ENCODE measurements at places on chromosomes 6 and 20.

DNA sequence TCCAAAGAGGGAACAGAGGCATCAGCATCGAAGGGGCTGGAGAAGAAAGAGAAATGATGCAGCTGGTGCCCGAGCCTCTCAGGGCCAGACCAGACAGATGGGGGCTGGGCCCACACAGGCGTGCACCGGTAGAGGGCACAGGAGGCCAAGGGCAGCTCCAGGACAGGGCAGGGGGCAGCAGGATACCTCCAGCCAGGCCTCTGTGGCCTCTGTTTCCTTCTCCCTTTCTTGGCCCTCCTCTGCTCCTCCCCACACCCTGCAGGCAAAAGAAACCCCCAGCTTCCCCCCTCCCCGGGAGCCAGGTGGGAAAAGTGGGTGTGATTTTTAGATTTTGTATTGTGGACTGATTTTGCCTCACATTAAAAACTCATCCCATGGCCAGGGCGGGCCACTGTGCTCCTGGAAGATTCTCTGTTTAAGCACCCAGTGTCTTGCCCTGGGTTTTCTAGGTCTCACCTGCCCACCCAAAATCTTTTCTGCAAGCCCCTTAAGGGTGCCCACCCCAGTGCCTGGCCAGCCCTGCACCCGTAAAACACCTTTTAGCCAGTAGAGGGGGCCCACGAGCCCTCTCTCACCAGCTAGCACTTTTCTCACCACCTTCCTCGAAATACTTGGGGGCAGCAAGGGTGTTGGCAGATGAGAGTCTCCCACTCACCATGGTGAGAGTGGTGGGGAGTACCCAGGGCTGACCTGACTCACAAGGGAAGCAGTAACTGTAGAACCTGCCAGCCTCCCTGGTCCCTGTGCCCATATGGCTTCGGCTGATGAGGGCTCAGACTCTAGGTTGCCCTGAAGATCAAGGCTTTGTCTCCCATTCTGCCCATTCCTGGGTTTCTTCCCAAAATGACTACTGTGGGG is 35.7 kb upstream of the ID1 start:
- peak; percentile 66 for DNase-seq

- DNase-seq, result no peak
Observed at GRCh38 chr20:41800040-41800439, 181.9 kb upstream of the CHD6 start.

DNA sequence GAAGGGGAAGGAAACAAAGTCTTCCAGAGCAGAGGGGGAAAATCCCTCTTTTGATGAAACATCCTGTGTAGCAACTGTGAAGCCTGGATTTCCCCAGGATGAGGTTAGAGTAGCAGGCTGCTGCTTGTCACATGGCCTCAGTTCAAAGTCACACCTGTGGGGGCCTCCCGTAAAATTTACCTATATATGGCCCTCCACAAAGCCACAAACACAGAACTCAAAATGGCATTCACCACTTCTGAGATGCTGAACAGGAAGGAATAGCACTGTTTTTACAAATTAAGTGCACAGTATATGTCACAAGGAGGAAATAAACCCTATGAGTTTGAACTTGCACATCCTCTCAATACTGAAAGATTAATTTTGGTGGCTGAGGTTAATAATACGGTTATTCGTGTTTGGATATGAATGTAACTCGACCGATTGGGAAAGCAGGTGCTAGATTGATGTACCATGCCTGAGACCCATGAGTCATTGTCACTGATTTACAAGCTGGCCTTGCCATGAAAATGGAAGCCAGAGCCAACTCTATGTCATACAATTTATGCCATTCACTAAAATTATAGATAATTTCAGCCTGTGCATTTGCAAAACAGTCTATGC is 70.6 kb downstream of the SGK1 start:
- DNase-seq, result peak; percentile 70

- DNase-seq, result no peak
Observed at GRCh38 chr20:33233129-33233774, 2.5 kb upstream of the BPIFA1 start.

DNA sequence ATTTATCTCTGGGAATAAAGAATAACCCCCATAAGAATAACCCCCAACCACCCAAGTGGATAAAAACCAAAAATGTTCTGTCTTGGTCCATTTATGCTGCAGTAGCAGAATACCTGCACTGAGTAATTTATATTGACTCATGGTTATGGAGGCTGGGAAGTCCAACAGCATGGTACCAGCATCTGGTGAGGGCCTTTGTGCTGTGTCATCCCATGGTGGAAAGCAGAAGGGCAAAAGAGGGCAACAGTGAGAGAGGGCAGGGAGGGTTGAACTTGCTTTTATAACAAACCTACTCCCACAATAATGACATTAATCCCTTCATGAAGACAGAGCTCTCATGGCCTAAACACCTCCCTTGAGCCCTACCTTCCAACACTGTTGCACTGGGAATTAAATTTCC is 133.7 kb downstream of the ERMARD start:
- no peak for DNase-seq

GRCh38 chr6:137816133-137816579 is 50.9 kb upstream of the TNFAIP3 start:
- DNase-seq, result no peak

DNA sequence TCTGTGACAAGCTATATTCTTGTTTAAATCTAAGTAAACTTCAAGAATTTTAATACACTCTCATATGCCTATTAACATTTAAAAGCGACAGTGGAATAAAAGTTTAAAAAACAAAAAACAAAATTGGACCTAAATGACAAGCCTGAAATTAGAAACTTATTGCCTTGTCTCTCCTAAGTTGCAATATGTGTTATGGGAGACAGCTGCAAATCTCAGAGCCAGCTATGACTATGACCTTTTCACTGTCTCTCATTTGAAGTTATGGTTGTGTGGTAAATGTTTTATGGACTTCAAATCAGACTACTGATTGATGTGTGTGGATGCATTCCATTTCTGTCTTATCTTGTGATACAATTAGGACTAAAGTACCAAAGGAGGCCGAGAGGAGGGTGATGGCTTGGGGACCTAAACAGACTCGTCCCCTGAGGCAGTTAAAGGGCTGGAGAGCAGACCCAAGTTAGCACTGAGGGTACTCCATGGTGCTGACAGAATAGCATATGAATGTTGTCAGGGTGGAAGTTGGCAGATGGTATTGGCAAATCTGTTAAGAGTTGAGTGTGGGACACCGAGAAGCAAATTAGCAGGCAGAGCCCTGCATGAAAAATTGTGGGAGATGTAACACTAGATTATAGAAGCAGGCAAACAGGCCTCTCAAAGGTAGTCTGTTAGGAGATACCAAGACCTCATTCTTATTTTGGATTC is 930.1 kb upstream of the MAN1A1 start:
- no peak for DNase-seq

- no peak for DNase-seq
Observed at GRCh38 chr6:18976966-18977365, 589.8 kb downstream of the RNF144B start.

GRCh38 chr6:30882759-30883684 is 1.3 kb upstream of the DDR1 start:
- no peak for DNase-seq

DNA sequence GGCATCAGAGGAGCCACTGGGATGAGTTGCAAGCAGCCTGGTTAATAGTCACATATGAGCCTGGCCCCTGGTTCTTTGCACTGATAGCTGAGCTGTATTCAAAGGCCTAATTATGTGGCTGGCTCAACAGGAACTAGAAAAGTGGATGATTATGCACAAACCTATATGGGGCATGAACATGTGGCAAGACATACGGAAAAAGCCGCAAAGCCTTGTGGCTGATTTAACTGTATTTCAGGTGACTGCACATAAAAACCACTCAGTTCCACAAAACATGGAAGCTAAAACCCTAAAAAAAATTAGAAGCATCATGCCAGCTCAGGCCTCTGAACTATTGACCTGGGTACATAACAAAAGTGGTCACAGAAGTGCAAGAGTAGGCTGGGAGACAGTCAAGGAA is 13.0 kb upstream of the MUC22 start:
- DNase-seq, result no peak

GRCh38 chr6:63487103-63487813 is 85.0 kb upstream of the LOC128125822 start:
- no peak for DNase-seq

DNA sequence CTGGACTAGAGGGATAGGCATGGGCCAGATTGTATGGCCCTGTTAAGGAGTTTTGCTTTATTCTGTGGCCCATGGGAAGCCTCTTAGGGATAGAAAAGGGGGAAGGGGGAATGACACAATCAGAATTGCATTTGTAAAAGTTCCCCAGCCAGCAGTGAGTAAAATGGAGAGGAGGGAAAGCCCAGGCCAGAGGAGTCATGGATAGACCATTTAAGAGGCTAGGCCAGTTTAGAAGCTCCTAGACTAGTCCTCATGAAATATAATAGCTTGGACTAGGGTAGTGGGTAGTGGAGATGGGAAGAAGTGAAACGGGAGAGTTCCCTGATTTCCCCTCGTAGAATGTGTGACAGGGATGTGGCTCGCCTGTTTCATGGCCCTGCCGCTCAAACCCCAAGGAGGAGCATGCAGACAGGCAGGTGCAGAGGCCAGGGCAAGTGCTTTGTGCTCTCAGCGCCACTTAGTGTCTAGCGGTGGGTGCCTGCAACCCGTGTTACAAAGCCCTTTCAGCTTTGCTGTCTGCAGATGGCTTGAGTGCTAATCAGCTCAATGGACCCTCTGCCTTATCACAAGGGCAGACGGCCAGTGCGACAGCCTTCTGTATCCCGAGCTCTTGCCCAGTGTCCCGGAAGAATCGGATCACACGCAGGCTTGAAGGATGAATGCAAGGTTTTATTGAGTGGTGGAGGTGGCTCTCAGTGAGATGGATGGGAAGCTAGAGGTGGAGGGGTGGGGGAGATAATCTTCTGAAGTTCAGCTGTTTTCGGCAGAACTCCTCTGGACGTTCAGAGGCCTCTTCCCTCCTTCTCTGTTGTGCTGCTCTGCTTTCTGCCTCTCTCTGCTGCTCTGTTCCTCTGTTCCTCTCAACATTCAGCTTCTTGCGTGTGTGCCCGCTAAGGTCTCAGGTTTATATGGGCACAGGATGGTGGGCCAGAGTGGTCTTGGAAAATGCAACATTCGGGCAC is 141.1 kb downstream of the CEP57L1 start:
- DNase-seq, result peak; percentile 17

DNA sequence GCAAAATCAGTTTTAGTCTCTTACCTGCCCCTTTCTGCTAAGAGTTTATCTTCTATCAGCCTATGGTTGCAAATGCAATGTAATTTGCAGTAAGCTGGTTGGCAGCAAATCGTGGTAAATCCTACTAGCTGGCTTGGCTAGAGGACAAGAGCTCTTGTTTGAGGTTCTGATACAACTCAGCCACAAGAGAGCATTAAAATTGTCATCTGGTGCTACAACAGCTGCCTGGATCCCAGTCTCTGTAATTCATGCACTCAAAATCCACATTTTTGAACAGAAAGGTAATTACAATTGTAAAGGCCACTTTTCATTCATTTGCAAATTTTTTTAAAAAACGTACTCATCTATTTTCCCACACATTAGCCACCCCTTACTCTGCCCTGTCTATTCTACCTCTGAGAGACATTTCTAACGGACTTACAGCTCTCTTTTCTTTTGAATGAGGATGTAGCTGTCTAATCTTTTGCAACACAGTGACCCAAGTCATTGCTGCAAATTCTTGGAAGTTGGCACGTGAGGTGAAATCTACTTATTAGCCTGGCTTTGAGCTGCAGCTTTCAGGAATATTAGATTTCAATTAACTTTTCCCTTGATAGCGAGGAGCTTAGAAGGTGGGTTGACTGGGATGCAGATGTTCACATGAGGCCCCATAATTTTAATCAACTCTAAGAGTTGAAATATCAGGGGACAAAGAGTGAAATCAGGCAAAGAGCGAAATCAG is 54.0 kb upstream of the FAM184A start:
- DNase-seq, result no peak

DNA sequence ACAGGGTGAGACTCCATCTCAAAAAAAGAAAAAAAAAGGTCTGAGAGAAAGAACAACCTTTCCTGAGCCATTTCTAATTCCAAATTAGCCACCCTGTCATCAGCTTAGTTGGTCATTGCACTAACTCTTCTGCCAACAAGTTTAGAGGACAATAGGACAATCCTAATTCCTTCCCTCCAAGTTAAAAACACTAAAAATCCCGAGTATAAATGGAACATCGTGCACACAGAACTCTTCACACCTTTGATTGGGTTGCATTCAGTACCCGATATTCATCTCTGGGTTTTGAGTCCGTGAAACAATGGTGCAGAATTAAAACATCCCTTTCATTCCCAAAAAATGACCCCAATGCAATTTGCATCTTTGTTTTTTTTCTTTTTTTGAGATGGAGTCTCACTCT is 23.0 kb downstream of the PARD6B start:
- DNase-seq, result no peak

GRCh38 chr6:170388113-170388512 is 81.6 kb downstream of the FAM120B start:
- DNase-seq, result no peak

DNA sequence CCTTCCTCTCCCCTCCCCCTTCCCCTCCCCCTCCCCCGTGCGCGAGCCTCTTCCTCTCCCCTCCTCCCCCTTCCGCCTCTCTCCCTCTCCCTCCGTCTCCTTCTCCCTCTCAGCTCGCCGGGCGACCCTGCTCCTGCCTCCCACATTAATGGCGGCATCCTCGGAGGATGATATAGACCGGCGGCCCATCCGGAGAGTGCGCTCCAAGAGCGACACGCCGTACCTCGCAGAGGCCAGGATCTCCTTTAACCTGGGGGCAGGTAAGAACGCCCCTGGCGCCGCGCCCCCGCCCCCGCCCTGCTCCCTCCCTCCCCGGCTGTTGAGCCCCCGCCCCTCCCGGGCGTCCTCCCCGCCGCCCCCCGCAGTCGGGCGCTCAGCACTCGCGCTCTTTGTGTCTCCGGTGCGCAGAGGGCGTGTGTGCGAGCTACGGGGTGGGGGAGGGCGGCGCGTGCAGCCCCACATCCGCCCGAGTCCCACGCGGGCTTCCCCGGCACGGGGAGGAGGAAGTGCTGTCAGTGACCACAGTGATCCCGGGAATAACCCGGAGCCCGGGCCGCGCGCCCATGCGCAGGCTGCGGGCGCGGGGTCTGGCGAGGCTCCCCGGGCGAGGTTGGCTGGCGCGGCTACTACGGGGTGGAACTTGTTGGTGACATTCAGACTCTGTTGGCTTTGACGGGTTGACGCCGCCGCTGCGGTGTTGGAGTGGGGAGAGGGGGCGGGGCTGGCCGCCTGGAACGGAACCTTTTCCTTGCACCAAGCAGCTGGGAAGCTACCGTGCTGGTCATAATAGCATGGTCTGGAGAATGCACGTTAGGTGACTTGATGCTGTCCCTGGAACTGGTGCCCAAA is 33.2 kb downstream of the PHACTR1 start:
- DNase-seq, result no peak

DNA sequence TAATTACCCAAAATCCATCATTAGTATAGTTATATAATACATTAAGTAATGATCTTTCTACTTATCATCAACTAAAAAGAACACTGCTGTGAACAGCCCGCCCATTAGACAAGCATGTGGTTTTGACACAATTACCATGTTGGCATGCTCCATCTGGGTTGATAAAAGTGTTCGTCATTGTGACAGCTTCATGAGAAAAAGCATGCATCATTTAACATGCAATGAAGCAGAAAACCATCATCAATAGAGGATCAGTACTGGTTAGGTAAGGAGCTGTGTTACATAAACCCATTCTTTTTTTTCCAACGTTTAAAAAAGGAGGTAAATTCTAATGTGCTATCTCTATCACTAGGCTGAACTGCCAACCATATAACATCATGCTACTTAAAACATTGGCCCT is 101.9 kb downstream of the EPB41L2 start:
- DNase-seq, result no peak

GRCh38 chr20:41245086-41245707 is 72.3 kb downstream of the ZHX3 start:
- DNase-seq, result no peak

GRCh38 chr20:47727170-47727880 is 58.0 kb downstream of the SULF2 start:
- DNase-seq, result peak; percentile 70

GRCh38 chr6:39453241-39453640 is 130.7 kb upstream of the KCNK16 start:
- DNase-seq, result no peak

Measured in activated gamma-delta T cell treated with Interleukin-2 at 50 U/mL for 16 hours (primary cell).